Activated T-cell treated with anti-CD3 and anti-CD28 coated beads, Interleukin-2, amount 50 U/mL, for 72 hours (primary cell): ENCODE measurements at places on chromosomes 2 and 18. TPM values are rescaled to one million over a fixed set of nuclear protein-coding genes. Genes with fewer than 3 reads are reported as not detected.

GRCh38 chr2:58339548-58340243, 98.6 kb upstream of the FANCL start:
- no peak overlapping the region for H3K4me3 ChIP-seq
- no peak overlapping the region for H3K27ac ChIP-seq
- peaks cover 56% of the 10 kb centered on the region for H3K27me3 ChIP-seq
- no peak for DNase-seq
- H3K4me1 ChIP-seq, result no peaks in the 10 kb centered on the region

- no peaks in the 10 kb centered on the region for H3K36me3 ChIP-seq
- no peak for DNase-seq
Observed at GRCh38 chr18:36099311-36099710, 29.8 kb downstream of the SLC39A6 start.

- no peaks in the 10 kb centered on the region for H3K36me3 ChIP-seq
- no peaks in the 10 kb centered on the region for H3K4me1 ChIP-seq
- DNase-seq, result no peak
- H3K27me3 ChIP-seq, result no peaks in the 10 kb centered on the region
- H3K4me3 ChIP-seq, result no peak overlapping the region
- H3K27ac ChIP-seq, result no peak overlapping the region
Observed at GRCh38 chr2:129347486-129348217, 631.8 kb upstream of the RAB6C start.

DNA sequence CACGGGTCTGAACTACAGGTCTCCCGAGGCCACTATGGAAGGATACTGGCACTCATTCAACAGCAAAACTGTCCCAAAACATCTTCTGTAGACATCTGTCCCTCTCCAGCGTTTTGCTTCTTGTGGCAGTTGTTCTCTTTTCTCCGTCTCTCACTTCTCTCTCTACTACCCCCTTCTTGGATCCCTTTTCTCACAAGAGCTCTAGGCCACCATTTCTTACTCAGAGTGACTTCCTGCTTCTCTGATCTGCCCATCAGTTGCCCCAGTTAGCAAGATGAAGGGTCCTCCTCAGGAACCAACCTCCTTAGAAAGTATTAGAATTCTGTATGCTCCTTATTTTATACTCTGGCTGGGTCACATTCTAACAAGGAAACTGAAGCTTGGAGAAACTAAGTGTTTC, 32.6 kb downstream of the BCL2 start:
- H3K27ac ChIP-seq, result no peak overlapping the region
- H3K36me3 ChIP-seq, result peaks cover 13% of the 10 kb centered on the region
- H3K27me3 ChIP-seq, result no peaks in the 10 kb centered on the region

- H3K27me3 ChIP-seq, result no peaks in the 10 kb centered on the region
- no peak overlapping the region for H3K27ac ChIP-seq
- no peak overlapping the region for H3K4me3 ChIP-seq
- no peak for DNase-seq
- H3K4me1 ChIP-seq, result no peaks in the 10 kb centered on the region
Observed at GRCh38 chr2:201915446-201915845, 109.1 kb downstream of the CDK15 start.

DNA sequence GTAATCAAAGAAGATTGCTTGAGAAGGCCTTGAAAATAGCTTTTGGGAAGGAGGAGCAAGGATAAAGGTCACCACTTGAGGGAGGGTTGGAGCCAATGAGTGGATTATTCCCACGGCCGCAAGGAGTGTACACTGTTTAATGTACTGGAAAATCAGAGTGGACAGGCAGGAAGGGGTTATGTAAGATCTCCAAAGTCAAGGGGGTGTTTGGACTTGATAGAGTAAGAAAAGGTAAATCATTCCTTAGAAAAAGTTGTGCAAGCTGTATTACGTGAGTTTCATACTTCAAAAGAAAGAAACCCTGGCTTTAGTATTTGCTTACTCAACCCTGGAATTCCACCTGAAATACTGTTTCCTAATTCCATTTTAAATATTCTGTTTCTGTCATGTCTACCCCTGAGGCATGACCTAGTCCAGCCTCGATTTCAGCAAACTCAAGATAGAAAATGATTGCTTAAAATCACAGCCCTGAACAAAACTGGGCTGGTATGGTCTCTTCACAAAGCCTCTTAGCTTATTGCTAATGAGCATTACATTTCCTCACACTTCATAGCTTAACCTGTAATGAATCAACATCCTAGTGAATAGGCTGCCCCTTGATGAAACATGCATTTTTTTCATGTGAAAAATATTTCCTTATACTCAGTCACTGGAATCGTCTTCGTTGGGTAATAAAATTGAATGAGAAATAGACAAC, 1.1 kb downstream of the MREG start:
- no peaks in the 10 kb centered on the region for H3K27me3 ChIP-seq
- H3K4me3 ChIP-seq, result peak overlapping the region; percentile 96
- peaks cover 63% of the 10 kb centered on the region for H3K4me1 ChIP-seq
- no peaks in the 10 kb centered on the region for H3K36me3 ChIP-seq
- DNase-seq, result no peak

- no peak for DNase-seq
- H3K27me3 ChIP-seq, result no peaks in the 10 kb centered on the region
- no peaks in the 10 kb centered on the region for H3K36me3 ChIP-seq
- H3K27ac ChIP-seq, result no peak overlapping the region
- H3K4me3 ChIP-seq, result no peak overlapping the region
Observed at GRCh38 chr18:6078877-6079276, 183.6 kb upstream of the TMEM200C start.

DNA sequence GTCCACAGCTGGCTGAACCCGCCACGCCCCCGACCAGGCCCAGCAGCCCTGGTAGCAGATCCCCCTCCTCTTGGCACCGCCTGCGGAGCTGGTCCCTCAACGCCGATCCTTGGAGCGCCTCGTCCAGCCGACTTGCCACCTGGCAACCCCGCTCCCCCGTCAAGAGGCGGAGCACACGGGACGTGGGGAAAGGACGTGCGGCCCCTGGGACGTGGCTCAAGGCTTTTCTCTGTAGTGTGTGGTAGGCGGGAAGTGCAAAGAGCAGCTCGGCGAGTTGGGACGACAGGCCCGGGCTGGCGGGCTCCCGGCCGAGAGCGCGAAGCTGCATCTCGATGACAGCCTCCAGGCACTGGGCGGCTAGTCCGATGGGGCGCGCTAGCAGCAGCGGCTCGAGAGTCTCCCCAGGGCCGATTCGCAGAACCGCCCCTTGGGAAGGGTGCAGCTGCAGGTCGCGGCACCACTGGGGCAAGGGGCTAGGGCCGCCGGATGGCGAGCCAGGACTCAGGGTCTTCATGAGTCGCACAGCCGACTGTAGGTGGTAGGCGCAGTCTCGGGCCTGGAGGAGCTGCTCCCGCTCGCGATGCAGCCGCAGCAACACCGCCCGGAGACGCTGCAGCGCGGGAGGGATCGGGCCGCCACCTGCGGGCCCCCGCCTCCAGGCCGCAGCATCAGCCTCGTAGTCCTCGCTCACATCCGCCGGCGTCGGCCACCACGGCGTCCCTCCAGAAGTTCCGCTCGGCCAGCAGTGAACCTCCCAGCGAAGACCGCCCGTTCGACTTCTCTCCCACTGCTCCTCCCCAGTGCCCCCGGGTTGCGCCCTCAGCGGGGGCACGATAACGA, 617 bp downstream of the CCDC142 start:
- H3K36me3 ChIP-seq, result peaks cover 2% of the 10 kb centered on the region
- H3K27ac ChIP-seq, result peak overlapping the region; percentile 97
- DNase-seq, result peak; percentile 74
- peaks cover 44% of the 10 kb centered on the region for H3K4me1 ChIP-seq
- no peaks in the 10 kb centered on the region for H3K27me3 ChIP-seq

DNA sequence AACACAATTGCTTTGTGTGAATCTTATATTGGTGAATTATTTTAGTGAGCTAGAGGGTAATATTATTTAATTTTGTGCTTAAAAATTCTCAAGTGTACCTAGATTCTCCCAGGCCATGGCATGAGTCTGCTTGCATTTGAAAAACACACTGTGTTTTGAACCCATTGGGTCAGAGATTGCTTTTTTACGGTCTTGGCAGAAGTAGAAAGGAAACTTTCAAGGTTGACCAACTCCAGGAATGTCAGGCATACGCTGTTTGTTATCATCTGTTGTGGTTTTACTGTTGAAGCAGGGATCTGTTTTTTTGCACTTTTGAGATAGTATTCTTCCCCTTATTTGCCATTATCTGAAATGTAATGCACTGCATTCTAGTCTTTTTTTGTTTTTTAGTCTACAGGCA, 377.4 kb downstream of the RPRM start:
- H3K36me3 ChIP-seq, result no peaks in the 10 kb centered on the region
- H3K27ac ChIP-seq, result no peak overlapping the region
- no peak for DNase-seq
- H3K4me3 ChIP-seq, result no peak overlapping the region
- peaks cover 7% of the 10 kb centered on the region for H3K27me3 ChIP-seq

GRCh38 chr2:173680574-173680973, 284.6 kb downstream of the SP3 start:
- no peak overlapping the region for H3K27ac ChIP-seq
- no peak for DNase-seq
- H3K4me1 ChIP-seq, result no peaks in the 10 kb centered on the region
- no peak overlapping the region for H3K4me3 ChIP-seq
- H3K36me3 ChIP-seq, result no peaks in the 10 kb centered on the region
- peaks cover 42% of the 10 kb centered on the region for H3K27me3 ChIP-seq

- H3K27me3 ChIP-seq, result no peaks in the 10 kb centered on the region
- no peaks in the 10 kb centered on the region for H3K4me1 ChIP-seq
- no peaks in the 10 kb centered on the region for H3K36me3 ChIP-seq
- H3K27ac ChIP-seq, result no peak overlapping the region
- no peak for DNase-seq
Observed at GRCh38 chr18:25288340-25288938, 63.5 kb downstream of the ZNF521 start.

DNA sequence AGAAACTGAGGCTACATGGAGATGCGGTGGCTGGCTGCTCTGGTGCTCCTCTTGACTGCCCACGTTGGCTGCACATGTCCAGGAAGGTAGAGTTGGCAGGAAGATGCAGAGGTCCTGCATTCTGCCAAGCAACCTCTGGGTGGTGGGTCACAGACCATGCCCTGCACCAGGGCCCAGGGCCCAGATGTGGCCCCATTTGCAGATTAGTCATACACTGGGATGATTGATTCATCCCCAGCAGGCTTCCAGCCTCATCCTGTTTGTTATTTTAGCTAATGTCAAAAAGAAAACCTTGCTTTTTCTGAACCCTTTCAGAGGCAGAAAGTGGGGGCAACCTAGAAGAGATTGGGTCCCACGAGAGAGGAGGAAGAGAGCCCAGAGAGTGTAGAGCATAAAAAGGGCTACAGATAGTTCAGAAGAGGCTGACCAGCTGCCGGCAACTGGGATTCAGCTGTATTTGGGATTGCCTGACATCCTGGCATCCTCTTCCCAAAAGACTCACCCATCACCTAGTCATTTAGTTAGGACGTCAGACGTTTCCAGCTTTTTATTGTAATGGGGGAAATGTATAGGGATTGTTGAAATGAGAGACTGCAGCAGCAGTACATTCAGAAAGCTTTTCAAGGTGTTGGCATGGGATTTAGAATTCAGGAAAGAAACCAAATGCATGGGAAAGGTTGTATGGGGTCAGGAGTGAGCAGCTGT, 101.9 kb downstream of the CTIF start:
- no peaks in the 10 kb centered on the region for H3K36me3 ChIP-seq
- no peak for DNase-seq
- H3K4me1 ChIP-seq, result no peaks in the 10 kb centered on the region
- no peak overlapping the region for H3K4me3 ChIP-seq
- no peaks in the 10 kb centered on the region for H3K27me3 ChIP-seq

GRCh38 chr18:68596016-68596415, 118.9 kb downstream of the TMX3 start:
- no peaks in the 10 kb centered on the region for H3K27me3 ChIP-seq
- DNase-seq, result no peak
- H3K36me3 ChIP-seq, result no peaks in the 10 kb centered on the region
- no peak overlapping the region for H3K4me3 ChIP-seq
- H3K27ac ChIP-seq, result no peak overlapping the region
- H3K4me1 ChIP-seq, result no peaks in the 10 kb centered on the region

- no peak overlapping the region for H3K4me3 ChIP-seq
- H3K4me1 ChIP-seq, result peaks cover 19% of the 10 kb centered on the region
- H3K36me3 ChIP-seq, result peaks cover 1% of the 10 kb centered on the region
- no peak for DNase-seq
- no peaks in the 10 kb centered on the region for H3K27me3 ChIP-seq
Observed at GRCh38 chr2:201411421-201411820, 39.8 kb downstream of the TRAK2 start.

The LIMS2 gene
- total RNA-seq, result 10.3 TPM

The MC2R gene
- total RNA-seq, result not detected

The CCDC74B gene
- total RNA-seq, result 2.2 TPM

The SLC11A1 gene
- total RNA-seq, result 0.19 TPM

The SERPINB10 gene
- total RNA-seq, result 2.8 TPM
